Hepatic stellate cell (primary cell): ENCODE measurements at places on chromosomes 6 and 20.

GRCh38 chr20:44702776-44703175 lies 12.4 kb upstream of the CCN5 start:
- DNase-seq = peak; percentile 91

GRCh38 chr6:98977671-98978292 lies 30.0 kb upstream of the FBXL4 start:
- DNase-seq = no peak

- no peak for DNase-seq
Measured at GRCh38 chr6:41675992-41676391, 37.7 kb downstream of the MDFI start.

GRCh38 chr6:157432892-157433265 lies 51.9 kb downstream of the ZDHHC14 start:
- no peak for DNase-seq

DNA sequence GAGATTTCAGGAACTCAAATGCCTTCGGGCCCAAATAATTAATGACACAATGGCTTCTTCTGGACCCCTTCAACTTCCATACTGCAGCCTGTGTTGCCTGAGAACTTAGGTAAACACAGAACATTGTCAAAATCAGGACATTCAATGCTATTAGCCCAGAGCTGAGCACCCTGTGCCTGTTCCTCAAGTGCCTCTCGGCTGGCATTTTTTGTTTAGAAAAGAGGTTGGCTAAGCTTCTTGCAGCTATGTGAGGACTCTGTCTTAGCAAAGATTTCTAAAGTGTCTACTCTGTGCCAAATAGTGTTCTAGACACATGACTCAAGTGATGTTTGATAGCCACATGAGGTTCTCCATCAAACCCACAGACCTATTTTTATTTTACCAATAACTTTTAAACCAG lies 289.3 kb upstream of the ARID1B start:
- DNase-seq = no peak

GRCh38 chr6:33882154-33882553 lies 78.4 kb upstream of the MLN start:
- DNase-seq = no peak

- DNase-seq = peak; percentile 81
Measured at GRCh38 chr20:47181056-47181862, 175.2 kb downstream of the ZMYND8 start.

DNA sequence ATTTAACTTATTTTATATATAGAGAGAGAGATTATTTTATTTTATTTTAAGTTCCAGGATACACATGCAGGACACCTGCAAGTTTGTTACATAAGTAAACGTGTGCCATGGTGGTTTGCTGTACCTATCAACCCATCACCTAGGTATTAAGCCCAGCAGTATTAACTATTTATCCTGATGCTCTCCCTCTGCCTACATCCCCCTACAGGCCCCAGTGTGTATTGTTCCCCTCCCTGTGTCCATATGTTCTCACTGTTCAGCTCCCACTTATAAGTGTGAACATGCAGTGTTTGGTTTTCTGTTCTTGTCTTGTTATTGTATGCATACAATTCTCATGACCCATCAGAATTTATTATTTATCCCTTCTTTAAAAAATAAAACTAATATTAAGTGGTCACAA lies 34.6 kb downstream of the FKBP1C start:
- DNase-seq = no peak

DNA sequence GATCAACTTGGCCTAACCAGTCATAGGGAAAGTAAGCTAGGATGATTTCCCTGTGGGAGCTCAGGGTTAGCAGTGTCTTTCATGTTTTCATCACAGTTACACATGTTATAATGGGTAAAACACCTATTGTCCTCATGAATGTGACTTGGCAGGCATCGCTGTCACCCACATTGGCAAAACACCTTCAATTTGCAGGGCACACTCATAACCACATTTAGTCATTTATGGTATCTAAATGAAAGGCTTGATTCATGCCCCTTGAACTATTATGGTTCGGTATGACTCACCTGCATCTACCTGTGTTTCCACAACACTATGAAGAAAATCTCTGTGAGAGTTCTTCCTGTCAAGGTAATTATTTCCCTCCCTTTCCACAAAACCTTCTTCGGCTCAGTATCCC lies 49.2 kb downstream of the FRK start:
- no peak for DNase-seq

DNA sequence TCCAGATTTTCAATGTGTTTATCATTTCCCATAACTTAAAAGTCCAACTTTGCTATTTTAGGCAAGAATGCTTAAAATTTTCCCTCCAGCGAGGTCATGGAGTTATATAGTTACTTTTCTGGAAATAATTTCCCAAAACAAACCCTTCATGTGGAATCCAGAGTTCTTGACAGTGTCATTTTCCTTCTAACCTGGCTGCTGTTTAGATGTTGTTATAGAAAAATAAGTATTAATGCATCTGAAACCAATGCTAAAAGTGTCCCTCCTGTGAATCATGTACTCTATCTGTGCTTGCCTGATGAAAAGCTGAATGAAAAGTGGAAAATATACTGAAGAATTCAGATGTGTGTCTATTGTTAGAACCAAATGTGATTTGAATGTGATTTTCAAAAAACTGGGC lies 245.3 kb upstream of the HSF2 start:
- DNase-seq = no peak

GRCh38 chr6:20479060-20479459 lies 55.2 kb upstream of the CDKAL1 start:
- no peak for DNase-seq

- DNase-seq = no peak
Measured at GRCh38 chr6:111242452-111242851, 155.1 kb downstream of the SLC16A10 start.

- DNase-seq = no peak
Measured at GRCh38 chr20:56916345-56916622, 287.2 kb downstream of the TFAP2C start.

DNA sequence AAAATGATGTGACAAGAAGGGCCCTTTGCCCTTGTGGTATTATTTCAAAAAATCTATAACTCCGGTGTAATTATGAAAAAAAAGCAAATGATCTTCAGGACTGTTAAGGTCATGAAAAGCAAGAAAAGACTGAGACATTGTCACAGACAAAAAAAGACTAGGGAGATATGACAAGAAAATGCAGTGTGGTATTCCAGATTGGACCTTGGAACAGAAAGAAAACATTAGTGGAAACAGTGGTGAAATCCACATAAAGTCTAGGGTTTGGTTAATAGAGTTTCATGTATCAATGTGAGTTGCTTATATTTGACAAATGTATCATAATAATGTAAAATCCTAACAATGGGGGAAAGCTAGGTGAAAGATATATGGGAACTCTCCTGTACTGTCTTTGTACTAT lies 26.8 kb upstream of the SLC17A3 start:
- no peak for DNase-seq

GRCh38 chr6:139765825-139766285 lies 391.4 kb upstream of the CITED2 start:
- peak; percentile 12 for DNase-seq

DNA sequence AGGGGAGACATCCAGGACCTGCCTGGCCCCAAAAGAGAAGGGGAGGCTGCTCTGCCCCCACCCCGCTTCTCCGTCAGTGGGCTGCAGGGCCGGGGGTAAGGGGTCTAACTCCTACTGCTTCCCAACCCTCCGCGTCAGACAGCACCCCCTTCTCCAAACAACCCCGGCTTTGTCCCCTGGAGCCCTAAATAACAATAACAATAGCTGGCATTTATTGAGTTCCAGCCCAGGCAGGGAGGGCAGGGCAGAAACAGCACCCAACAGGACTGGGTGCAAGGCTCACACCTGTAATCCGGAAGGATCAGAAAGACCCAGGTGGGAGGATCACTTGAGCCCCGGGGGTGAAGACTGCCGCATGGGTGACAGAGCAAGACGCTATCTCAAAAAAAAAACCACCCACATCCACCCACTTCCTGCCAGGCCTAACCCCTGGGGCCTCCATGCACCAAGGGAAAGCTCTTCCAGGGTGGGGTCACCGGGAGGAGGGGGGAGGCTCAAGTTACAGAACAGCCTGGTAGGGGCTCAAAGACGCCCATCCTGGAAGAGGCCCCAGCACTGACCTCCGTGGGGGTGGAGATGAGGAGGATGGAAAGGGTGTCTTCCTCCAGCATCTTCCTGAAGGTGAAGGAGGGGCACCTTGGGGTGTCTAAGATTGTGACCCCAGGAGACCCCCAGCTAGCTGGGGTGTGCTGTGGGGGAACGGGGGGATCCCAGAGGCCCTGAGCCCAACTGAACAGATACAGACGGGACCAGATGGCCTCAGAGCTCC lies 1.3 kb upstream of the FNDC11 start:
- no peak for DNase-seq

- DNase-seq = peak; percentile 61
Measured at GRCh38 chr20:32819992-32820697, 391 bp downstream of the MAPRE1 start.

- DNase-seq = no peak
Measured at GRCh38 chr6:21826023-21826422, 232.5 kb downstream of the SOX4 start.

- DNase-seq = peak; percentile 10
Measured at GRCh38 chr6:69179681-69180080, 544.6 kb downstream of the ADGRB3 start.

DNA sequence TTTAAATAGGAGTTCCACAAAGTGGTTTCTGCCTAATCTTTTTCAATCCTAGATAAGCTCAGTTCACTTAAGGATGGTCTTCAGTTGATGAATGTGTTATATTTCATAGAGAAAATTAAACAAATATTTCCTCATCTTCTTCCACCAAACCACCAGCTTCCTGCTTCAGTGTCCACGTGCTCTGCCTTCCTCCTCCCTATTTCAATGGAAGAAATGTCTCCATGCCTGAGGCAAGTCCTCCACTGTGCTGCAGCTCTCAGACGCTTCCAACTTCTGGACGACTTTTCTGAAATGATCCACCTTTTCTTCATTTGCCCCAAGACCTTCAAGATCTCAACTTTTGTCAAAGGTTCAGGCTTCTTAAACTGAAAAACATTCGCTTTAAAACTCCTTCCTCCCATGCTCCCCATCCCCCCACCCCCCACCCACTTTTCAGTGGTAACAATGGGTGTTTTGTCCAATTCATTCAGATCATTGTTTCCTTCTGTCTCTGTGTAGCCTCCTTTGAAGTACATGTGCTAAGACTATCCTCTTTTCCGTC lies 25.3 kb upstream of the FABP7 start:
- no peak for DNase-seq

DNA sequence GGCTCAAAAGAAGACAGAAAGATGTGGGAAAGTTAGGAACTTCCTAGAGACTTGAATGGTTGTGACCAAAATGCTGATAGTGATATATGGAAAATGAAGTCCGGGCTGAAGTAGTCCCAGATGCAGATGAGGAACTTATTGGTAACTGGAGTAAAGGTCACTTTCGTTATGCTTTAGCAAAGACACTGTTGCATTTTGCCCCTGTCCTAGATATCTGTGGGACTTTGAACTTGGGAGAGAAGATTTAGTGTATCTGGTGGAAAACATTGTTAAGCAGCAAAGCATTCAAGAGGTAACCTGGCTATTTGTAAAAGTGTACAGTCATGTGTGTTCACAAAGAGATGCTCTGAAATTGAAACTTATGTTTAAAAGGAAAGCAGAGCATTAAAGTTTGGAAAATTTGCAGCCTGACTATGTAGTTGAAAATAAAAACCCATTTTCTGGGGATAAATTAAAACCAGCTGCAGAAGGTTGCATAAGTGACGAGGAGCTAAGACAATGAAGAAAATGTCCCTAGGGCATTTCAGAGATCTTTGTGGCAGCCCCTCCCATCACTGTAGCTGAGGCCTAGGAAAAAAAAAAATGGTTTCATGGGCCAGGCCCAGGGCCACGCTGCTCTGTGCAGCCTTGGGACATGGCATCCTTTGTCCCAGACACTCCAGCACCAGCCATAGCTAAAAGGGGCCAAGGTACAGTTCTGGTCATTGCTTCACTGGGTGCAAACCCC lies 1692.2 kb downstream of the HACE1 start:
- DNase-seq = no peak

- peak; percentile 75 for DNase-seq
Measured at GRCh38 chr20:4045741-4046140, 30.4 kb upstream of the RNF24 start.

GRCh38 chr6:8944548-8944947 lies 509.2 kb upstream of the SLC35B3 start:
- no peak for DNase-seq

DNA sequence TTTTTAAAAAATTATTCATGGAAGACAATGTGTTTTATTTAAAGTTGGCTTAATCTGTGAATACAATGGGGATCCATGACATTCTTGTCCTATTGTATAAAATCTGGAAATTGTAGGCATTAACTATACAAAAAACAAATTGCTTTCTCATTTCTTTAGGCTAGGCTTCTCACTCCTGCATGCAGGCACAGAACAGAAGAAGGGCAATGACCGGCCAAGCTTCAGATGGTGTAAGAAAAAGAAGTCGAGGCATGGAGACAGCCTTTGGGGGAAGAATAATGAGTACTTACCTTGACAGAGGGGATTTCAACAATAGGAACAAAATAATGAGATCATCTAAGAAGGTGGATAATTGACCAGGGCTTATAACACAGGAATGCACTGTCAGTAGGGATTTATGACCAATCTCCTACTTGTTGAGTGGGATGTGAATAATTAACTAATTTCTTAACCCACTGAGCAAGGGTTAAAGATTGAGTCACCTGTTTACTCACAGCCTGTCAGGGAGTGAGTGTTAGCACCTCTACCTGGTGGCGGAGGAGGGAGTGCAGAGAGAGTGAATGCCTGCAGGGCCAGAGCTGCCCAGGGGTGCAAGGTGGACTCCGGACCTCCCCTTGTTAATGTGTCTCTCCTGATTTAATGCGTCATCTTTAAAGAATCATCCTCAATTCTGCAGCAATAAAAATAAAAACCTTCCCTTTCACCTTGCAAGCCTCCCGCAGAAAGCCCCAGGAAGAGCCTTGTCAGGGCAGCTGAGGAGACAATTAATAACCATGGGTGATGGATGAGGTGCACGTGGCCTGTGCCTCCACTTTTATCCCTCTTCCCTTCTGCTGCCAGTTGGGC lies 3.9 kb downstream of the SLC22A2 start:
- DNase-seq = no peak

GRCh38 chr6:14744212-14744556 lies 501.7 kb upstream of the JARID2 start:
- DNase-seq = no peak

DNA sequence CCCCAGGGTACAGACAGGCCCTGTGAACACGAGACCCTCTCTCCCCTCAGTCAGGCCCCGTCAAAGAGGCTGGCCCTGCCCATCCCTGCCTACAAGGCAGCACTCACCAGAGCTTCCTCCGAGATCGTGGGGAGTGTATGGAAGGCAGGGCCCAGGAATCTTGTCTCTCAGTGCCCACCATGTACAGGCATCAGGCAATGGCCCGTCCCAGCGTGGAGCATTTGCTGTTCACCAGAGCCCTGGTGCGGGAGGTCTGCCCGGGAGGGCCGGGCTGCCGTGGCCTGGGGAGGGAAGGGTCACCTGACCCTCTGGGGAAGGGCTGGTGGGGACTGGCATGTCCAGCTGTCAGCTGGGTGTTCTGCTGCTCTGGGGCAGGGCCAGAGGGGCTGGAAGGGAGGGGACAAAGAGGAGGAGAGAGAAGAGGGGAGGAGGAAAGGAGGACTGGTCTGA lies at the start of gene IP6K3:
Gene IP6K3 (minus strand): TSS at position 255 of the 450 bp plus-strand sequence. CDS start 11,429 bp downstream, outside the sequence.
- no peak for DNase-seq
